ENCODE measurements at places on chromosomes 2 and 18. TPM values are rescaled to one million over a fixed set of nuclear protein-coding genes. Genes with fewer than 3 reads are reported as not detected.

- no peaks in the 10 kb centered on the region for H3K36me3 ChIP-seq
- no peaks in the 10 kb centered on the region for H3K27me3 ChIP-seq
- H3K4me3 ChIP-seq, result no peak overlapping the region
These were observed 5.0 kb upstream of the CHST10 start for GRCh38 chr2:100422320-100423055.

DNA sequence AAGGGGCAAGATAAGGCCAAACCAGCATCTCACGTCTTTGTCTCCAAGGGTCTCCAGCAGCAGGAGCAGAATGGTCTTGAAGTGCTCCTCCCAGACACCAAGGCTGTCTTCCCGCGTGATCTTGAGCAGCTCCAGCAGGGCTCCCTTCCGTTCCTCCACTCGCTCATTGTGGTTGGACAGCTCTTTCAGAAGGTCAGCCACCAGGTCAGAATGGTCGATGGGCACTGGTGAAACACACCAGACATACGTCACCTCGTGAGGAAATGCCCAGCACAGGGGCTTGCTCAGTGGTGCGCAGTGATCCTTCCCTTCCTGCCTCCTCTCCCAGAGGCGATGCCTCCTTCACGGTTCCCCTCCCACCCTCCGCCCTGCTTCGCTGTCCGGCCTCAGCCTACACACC is 80.1 kb upstream of the TFCP2L1 start:
- no peaks in the 10 kb centered on the region for H3K27me3 ChIP-seq
- no peak overlapping the region for H3K4me3 ChIP-seq
- H3K36me3 ChIP-seq, result peaks cover 75% of the 10 kb centered on the region
- DNase-seq, result no peak
- H3K4me1 ChIP-seq, result no peaks in the 10 kb centered on the region
- H3K27ac ChIP-seq, result no peak overlapping the region

- peaks cover 34% of the 10 kb centered on the region for H3K27me3 ChIP-seq
- no peak overlapping the region for H3K4me3 ChIP-seq
- DNase-seq, result no peak
- no peak overlapping the region for H3K27ac ChIP-seq
- no peaks in the 10 kb centered on the region for H3K36me3 ChIP-seq
These were observed 25.9 kb upstream of the YES1 start for GRCh38 chr18:837922-838321.

- H3K27me3 ChIP-seq, result no peaks in the 10 kb centered on the region
- H3K4me1 ChIP-seq, result no peaks in the 10 kb centered on the region
- no peak overlapping the region for H3K4me3 ChIP-seq
- no peaks in the 10 kb centered on the region for H3K36me3 ChIP-seq
These were observed 157.5 kb downstream of the MGAT5 start for GRCh38 chr2:134411279-134411827.

DNA sequence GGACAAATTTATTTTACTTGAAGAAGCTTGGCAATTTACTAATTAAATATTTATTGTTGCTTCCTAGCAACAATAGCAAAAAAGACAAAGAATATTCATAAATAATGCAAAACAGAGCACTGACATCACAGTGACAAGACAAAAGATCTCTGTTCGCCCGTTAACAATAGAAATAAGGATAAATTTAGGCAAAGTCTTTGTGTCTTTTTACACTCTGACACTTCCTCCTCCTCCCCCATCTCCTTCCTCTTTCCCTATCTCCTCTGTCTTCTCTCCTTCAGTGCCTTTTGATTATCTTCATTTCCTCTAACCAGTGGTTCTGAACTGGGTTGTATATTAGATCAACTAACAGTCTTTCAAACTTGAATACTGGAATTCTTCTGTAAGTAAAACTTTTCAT is 808.4 kb downstream of the ERBB4 start:
- H3K27ac ChIP-seq, result no peak overlapping the region
- no peaks in the 10 kb centered on the region for H3K27me3 ChIP-seq
- no peak overlapping the region for H3K4me3 ChIP-seq
- H3K4me1 ChIP-seq, result no peaks in the 10 kb centered on the region

- H3K4me1 ChIP-seq, result no peaks in the 10 kb centered on the region
- H3K36me3 ChIP-seq, result no peaks in the 10 kb centered on the region
- no peak overlapping the region for H3K27ac ChIP-seq
- no peak for DNase-seq
- H3K27me3 ChIP-seq, result no peaks in the 10 kb centered on the region
These were observed 338.4 kb downstream of the SOCS6 start for GRCh38 chr18:70627182-70627802.

GRCh38 chr2:165698444-165698884 is 95.6 kb downstream of the GALNT3 start:
- H3K27ac ChIP-seq, result peak overlapping the region; percentile 33
- H3K4me1 ChIP-seq, result no peaks in the 10 kb centered on the region
- no peak overlapping the region for H3K4me3 ChIP-seq

DNA sequence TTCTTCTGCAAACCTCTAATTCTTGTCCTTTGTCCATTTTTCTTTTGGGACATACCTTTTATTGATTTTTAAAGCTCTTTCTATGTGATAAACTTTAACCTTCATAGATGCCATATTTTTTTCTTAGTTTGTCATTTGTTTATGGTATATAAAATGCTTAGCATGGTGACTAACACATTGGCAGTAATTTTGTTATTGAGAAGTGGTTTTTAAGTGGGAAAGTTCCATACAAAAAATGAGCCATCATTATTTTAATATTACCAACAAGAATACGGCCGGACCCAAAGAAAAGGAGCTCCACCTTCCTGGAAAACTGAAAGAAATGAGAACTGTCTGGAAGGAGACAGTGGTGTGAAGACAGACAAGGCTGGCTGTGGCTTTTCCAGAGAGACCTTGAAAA is 270.1 kb upstream of the SIX2 start:
- no peak overlapping the region for H3K4me3 ChIP-seq
- peaks cover 20% of the 10 kb centered on the region for H3K27me3 ChIP-seq
- H3K27ac ChIP-seq, result no peak overlapping the region
- no peak for DNase-seq

- peak; percentile 45 for DNase-seq
- H3K4me3 ChIP-seq, result no peak overlapping the region
- no peaks in the 10 kb centered on the region for H3K4me1 ChIP-seq
- no peaks in the 10 kb centered on the region for H3K36me3 ChIP-seq
- no peaks in the 10 kb centered on the region for H3K27me3 ChIP-seq
These were observed 552.3 kb downstream of the KCNJ3 start for GRCh38 chr2:155250800-155251199.

GRCh38 chr2:25418944-25419677 is 77.4 kb upstream of the DNMT3A start:
- H3K27me3 ChIP-seq, result no peaks in the 10 kb centered on the region
- no peak overlapping the region for H3K4me3 ChIP-seq
- H3K27ac ChIP-seq, result no peak overlapping the region
- H3K4me1 ChIP-seq, result no peaks in the 10 kb centered on the region

GRCh38 chr2:31247711-31248110 is 13.8 kb downstream of the EHD3 start:
- H3K27me3 ChIP-seq, result no peaks in the 10 kb centered on the region
- no peaks in the 10 kb centered on the region for H3K4me1 ChIP-seq
- H3K4me3 ChIP-seq, result no peak overlapping the region

GRCh38 chr2:38529208-38529607 is 73.5 kb downstream of the HNRNPLL start:
- no peak for DNase-seq
- H3K36me3 ChIP-seq, result no peaks in the 10 kb centered on the region
- H3K27ac ChIP-seq, result no peak overlapping the region
- no peaks in the 10 kb centered on the region for H3K27me3 ChIP-seq

GRCh38 chr2:20326163-20326780 is 24.4 kb downstream of the PUM2 start:
- no peak overlapping the region for H3K4me3 ChIP-seq
- DNase-seq, result peak; percentile 79
- no peaks in the 10 kb centered on the region for H3K4me1 ChIP-seq
- H3K27ac ChIP-seq, result no peak overlapping the region
- no peaks in the 10 kb centered on the region for H3K27me3 ChIP-seq

HOXD12 gene
- not detected for total RNA-seq

PLA2R1 gene
- 2.2 TPM for total RNA-seq

CASP10 gene
- total RNA-seq, result 4.1 TPM

All from endodermal cell (in vitro differentiated cells).